H4 (cell line): ENCODE measurements at places on chromosomes 2 and 18.

- DNase-seq, result no peak
These were observed 267.9 kb downstream of the LPIN1 start for GRCh38 chr2:12014088-12014960.

- DNase-seq, result no peak
These were observed 11.1 kb downstream of the LIMS2 start for GRCh38 chr2:127664065-127664894.

DNA sequence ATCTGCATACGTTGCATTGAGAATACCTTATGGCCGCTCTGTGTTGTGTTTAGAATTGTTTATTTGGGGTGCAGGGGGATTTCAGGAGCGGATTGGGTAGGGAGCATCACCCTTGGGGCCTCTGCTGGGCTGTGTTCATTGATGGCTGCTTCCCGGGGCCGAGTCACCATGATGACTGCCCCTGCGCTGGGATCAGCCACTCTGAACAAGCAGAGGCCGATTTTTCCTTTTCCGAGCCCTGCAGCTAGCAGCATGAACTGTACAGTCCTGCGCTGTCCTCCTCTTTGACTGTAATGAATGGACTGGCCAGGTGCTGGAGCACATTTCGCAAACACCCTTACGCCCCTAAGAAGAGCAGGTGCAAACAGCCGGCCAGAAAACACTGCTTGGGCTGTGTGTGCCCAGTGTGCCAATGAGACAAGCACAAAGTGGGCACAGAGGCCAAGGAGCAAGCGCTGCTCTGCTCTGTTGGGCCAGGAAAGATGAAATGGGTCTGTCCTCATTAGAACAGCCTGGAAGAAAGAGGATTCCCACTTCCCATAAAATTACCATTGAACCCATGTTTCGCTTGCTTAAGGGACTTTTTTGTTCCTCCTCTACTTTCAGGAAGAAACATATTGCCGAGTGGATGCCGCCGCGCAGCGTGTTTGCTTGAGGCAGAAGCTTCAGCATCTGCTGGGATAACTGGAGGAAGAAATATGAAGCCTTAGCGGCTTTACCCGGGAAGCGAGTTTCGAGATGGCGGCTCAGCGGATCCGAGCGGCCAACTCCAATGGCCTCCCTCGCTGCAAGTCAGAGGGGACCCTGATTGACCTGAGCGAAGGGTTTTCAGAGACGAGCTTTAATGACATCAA lies 82.7 kb downstream of the SH3BP4 start:
- DNase-seq, result no peak

GRCh38 chr2:211793690-211794089 lies 744.9 kb downstream of the ERBB4 start:
- DNase-seq, result no peak

- no peak for DNase-seq
These were observed 340.1 kb upstream of the GYPC start for GRCh38 chr2:126315828-126316227.

GRCh38 chr2:69559442-69560146 lies 83.9 kb downstream of the AAK1 start:
- peak; percentile 46 for DNase-seq
